Stimulated activated CD4-positive, alpha-beta T cell treated with anti-CD3 and anti-CD28 coated beads, TNF-alpha, amount 100 ng/mL, for 4 hours (primary cell): ENCODE measurements at places on chromosomes 4 and X.

- DNase-seq, result no peak
Observed at GRCh38 chrX:23389196-23389792, 54.6 kb downstream of the PTCHD1 start.

DNA sequence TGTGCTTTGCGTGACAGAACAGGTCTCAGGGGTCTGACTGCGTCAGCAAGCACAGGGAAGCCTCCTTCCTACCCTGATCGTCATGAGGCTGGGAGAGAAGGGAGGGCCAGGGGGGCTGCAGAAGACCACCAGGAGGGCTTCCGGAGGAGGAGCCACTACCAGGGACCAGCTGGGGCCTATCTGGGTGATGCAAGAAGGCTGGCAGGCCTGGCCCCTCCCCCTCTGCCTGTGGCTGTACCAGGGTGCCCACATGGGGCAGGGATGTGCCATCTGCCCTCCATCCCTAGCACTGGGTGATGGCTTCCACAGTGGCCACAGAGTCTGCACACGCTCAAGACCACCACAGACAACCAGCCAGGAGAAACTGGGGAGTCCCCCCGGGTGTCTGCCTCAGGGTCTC is 116.4 kb upstream of the NKX1-1 start:
- DNase-seq, result no peak

DNA sequence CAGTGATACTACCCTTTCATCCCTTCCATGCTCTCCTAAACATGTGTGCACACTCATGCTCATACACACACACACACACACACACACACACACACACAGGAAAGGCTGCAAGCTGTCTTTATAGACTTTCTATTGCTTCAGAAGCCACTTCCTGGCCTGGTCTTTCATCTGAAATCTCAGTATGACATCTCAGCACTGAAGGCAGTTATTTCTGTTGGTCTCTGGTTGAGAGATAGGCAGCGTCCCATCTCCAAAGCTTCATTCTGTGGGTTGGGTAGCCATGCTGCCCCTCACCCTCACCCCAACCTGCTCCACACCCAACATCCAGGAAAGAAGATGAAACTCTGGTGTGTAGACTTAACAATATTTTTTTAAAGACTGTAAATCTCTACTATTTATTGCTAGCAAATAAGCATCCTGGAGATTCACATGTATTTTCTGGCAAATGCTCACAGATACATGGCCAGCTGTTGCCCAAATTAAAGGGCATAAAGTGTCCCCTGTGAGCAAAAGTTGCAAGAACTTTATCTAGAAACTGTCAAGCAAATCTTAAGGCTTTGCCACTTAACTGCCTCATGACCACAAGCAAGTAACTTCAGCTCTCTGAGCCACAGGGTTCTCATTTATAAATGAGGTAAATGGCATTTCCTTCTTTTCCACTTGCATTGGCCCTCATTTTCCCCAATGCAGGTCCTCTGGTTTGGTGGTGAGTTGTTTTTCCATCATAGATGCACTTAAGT is 189.8 kb upstream of the AFF2 start:
- DNase-seq, result peak; percentile 22

GRCh38 chr4:123244137-123244536 is 152.5 kb upstream of the SPRY1 start:
- no peak for DNase-seq

GRCh38 chrX:39667191-39667590 is 430.6 kb downstream of the BCOR start:
- no peak for DNase-seq

DNA sequence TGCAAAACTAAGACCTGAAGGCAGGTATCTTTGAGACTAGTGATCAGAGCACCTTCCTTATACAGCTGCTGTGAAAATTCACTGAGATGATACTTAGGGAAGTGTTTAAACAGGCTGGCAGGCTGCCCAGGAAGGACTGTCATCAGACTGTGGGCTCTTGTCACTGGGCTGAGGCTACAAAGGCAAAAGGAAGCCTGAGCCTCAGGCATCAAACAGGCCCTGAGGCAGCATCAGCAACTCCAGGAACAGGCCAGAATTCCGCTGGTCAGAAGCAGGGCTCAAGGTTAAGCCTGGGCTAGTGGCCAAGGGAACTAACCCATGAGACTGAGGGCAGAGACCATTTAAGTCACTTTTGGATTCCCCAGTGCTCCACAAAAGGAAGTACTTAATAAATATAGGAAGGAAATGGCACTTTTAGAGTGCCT is 12.8 kb downstream of the PJA1 start:
- DNase-seq, result no peak

- DNase-seq, result no peak
Observed at GRCh38 chr4:105461621-105462382, 12.1 kb downstream of the PPA2 start.

- peak; percentile 73 for DNase-seq
Observed at GRCh38 chrX:41441934-41442823, 5.0 kb upstream of the NYX start.

GRCh38 chr4:150962245-150962644 is 52.8 kb downstream of the LRBA start:
- DNase-seq, result no peak

- no peak for DNase-seq
Observed at GRCh38 chr4:78342125-78342524, 209.4 kb upstream of the ANXA3 start.

DNA sequence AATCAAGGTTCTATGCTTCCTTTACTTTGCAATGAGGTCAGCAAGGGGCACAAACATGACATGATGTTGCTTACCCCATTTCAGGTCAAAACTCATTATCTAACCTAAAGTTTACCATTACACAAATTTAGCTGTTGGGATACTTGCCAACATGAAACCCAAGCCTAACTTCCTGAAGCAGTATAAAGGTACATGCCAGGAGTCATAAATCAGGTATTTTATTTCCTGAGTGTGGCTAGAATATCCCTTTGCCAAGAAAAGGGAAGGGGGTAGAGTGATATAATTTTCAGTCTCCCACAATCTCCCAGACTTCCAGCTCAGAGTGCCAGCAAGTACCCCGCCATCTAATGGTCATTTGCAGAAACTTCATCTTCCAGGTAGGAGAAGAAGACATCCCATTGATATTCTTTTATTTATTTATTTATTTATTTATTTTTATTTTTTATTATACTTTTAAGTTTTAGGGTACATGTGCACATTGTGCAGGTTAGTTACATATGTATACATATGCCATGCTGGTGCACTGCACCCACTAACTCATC is 136.6 kb downstream of the NEXMIF start:
- DNase-seq, result no peak

DNA sequence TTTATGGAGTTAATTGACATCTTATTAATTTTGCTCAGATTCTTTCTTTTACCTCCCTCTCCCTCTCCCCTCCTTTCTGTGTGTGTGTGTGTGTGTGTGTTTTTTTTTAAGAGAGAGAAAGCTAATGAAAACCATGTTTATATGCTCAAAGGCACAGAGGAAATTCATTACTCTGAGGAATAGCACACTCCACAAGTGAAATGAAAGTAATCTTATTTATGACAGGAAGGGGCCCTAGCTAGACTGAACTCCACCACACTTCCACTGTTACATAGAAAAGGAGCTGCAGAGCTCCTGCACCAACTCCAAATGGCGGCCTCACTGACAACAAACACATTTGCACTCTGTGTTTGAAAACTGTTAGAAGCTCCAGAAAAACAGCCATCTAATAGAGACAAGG is 150.6 kb downstream of the RASL11B start:
- DNase-seq, result no peak

- no peak for DNase-seq
Observed at GRCh38 chr4:138320831-138321230, 78.7 kb upstream of the SLC7A11 start.

GRCh38 chr4:31045724-31046318 is 325.7 kb downstream of the PCDH7 start:
- DNase-seq, result no peak

DNA sequence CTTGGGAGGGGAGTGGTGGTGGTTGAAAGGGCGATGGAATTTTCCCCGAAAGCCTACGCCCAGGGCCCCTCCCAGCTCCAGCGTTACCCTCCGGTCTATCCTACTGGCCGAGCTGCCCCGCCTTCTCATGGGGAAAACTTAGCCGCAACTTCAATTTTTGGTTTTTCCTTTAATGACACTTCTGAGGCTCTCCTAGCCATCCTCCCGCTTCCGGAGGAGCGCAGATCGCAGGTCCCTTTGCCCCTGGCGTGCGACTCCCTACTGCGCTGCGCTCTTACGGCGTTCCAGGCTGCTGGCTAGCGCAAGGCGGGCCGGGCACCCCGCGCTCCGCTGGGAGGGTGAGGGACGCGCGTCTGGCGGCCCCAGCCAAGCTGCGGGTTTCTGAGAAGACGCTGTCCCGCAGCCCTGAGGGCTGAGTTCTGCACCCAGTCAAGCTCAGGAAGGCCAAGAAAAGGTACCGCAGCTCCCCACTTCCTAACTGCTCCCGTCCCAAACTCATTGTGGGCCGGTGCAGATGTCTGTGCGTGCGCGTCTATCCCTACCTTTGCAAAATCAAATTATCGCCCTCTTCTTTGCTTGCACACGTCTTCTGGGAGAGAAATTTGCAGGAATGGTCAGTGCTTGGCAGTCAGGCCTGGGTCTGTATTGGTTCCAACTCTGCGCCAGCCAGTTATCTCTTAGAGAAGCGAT is 533 bp downstream of the IL15 start:
- DNase-seq, result peak; percentile 7

- DNase-seq, result no peak
Observed at GRCh38 chr4:113837397-113837796, 75.9 kb upstream of the CAMK2D start.

GRCh38 chr4:112567536-112567935 is 51.6 kb upstream of the NEUROG2 start:
- no peak for DNase-seq

DNA sequence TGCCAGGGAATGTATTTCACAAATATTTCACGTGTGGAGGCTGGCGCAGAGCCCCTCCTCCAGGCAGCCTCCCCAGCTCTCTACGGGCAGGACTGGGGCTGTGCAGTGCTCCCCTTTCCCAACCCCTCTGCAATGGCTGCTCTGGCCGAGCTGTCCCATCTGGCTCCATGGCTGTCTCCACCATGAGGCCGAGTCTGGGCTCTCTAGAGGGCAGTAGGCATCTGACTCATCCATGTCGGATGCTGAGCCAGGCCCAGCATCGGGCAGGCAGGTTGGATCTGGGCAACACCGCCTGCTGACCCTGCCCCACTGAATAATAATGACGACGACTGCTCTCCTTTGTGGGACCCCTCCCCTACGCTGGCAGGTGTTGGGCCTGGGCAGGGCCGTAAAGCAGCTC is 11.0 kb upstream of the SH3TC1 start:
- DNase-seq, result no peak

- DNase-seq, result no peak
Observed at GRCh38 chr4:140611854-140612253, 43.1 kb upstream of the UCP1 start.

- no peak for DNase-seq
Observed at GRCh38 chr4:35950442-35950841, 293.9 kb downstream of the ARAP2 start.

- no peak for DNase-seq
Observed at GRCh38 chr4:26858035-26858918, 2.4 kb upstream of the STIM2 start.

DNA sequence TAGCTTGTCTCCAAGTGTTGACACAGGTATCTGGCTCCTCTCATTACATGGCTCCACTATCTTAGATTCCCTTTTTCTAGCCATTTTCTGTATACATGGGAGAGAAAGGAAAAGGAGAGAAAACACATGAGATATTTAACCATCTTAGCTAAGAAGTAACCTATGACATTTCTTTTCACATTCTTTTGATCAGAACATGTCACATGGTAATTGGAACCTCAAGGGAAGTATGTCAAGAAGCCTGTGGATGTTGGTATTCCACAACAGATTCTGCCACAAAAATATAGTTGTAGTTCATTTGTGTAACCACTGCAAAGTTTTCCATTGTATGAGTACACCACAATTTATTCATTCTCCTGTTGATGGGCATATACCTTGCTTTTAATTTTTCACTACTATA is 18.7 kb upstream of the GABRB1 start:
- DNase-seq, result no peak

GRCh38 chr4:24793219-24794005 is 2.0 kb upstream of the SOD3 start:
- no peak for DNase-seq

DNA sequence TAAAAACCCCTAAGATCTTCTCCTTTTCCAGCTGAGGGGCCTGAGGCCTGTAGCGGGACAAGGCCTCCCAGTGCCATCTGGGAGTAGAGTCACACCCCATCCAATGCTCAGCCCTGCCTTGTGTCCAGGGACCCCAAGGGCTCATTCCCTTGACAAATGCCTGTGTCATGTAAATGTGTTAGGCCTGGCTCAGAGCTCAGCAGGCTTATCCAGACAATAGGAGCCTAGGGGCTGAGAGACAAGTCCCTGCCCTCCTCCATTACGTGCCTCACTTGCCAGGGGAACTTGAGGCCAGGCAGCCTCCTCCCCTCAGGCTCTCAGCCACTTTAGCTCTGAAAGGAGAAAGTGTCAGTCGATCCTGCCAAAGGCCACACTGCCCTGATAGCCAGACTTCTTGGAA is 166.8 kb upstream of the MAMLD1 start:
- no peak for DNase-seq

- DNase-seq, result no peak
Observed at GRCh38 chr4:128707864-128708263, 101.6 kb upstream of the JADE1 start.

GRCh38 chr4:36399762-36400353 is 118.4 kb downstream of the DTHD1 start:
- no peak for DNase-seq

DNA sequence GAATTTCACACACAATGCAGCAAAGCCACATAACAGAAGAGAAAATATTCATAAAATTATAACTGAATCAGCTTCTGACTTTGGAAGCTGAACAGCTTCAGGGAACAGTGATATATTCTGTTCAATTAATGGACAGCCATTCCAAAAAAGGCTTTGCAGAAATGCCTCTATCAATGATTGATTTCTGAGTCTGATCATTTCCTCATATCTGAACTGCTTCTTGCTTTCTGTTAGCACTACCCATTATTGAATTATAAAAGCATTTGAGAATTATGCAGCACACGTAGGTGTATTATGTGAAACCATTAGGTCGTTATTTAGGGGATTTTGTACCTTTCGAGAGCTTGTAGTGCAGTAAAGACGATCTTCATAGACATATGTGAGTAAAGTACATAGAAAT is 159.6 kb downstream of the STIM2 start:
- DNase-seq, result no peak

- no peak for DNase-seq
Observed at GRCh38 chr4:55939421-55939820, 9.3 kb upstream of the CEP135 start.

GRCh38 chrX:13088156-13088487 is 43.7 kb upstream of the FAM9C start:
- no peak for DNase-seq

DNA sequence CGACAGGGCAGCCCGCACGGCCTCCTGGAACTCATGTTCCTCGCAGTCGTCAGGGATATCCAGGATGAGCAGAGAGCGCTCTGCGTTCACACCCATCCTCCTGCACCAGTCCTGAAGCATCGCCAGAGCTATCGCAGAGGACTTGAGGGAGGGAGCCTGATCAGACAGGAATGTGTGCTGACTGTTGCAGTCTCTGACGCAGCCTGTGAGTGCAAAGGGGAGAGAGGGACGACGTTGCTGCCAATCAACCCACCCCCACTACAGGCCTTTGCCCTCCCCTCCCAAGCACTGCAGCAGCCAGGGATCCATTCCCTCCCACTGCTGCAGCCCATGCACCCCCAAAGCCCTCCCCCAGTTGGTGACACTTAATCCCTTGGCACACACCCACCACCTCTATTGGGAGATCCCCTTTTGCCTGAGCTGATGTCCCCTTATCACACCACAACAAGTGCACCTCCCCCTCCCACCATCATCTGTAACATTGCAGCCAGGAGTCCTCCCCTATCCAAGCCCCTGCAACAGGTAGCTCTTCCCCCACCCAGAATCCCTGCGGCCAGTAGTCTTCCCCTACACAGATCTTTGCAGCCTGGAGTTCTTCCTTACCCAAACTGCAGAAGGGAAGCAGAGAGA is 897 bp downstream of the PNMA6F start:
- no peak for DNase-seq
